T-helper 17 cell (primary cell): ENCODE measurements at places on chromosomes 12 and 14.

GRCh38 chr12:124786061-124786964 is 77.4 kb downstream of the SCARB1 start:
- DNase-seq = no peak

GRCh38 chr12:13976028-13976584 is 5.3 kb downstream of the GRIN2B start:
- no peak for DNase-seq

GRCh38 chr12:50099302-50100008 is 4.4 kb upstream of the GPD1 start:
- DNase-seq = no peak

DNA sequence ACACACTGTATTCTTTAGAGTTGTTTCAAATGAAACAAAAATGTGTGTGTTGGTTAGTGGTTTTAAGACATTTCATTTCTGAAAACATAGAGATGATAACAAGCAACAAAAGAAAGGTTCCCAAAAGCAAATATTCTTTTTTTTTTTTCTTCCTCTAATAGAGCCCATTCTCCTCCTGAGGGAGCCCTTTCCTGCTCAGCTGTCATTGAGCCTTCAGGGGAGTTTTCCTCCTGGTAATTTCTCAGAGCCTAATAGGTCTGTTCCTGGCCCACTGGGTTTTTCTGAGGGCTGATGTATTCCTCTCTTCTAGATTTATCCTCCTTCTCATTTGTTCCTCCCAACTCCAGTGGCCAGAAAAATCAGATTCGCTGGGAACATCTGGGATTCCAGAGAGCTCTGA is 654.5 kb downstream of the NOVA1 start:
- no peak for DNase-seq

DNA sequence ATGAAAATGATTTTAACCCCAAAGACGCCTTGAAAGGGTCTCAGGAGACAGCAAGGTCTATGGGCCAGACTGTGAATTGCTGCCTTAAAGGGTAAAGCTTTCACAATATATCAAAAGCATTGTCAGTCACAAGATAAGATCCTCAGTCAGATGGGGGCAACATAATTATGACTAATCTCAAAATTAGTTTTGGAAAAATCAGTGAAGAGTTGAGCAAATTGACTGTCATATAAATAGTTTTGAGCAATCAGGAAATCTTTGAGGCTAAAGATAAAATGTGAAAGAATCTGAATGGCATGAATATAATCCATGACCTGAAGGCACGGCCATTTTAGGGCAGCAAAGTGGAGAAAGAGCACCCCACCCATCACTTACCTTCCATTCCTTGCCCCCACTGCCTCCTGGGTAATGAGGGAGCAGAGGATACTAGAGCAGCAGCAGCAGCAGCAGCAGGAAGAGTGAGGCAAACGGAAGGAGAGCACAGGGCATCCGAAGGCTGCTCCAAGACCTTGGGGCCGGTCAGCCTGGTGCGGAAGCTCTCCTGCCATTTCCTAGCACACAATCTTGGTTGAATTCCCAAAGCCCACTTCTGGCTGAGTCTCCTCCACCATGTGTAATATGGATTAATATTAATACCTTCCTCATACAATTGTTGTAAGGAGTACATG is 7.0 kb downstream of the STON2 start:
- no peak for DNase-seq

DNA sequence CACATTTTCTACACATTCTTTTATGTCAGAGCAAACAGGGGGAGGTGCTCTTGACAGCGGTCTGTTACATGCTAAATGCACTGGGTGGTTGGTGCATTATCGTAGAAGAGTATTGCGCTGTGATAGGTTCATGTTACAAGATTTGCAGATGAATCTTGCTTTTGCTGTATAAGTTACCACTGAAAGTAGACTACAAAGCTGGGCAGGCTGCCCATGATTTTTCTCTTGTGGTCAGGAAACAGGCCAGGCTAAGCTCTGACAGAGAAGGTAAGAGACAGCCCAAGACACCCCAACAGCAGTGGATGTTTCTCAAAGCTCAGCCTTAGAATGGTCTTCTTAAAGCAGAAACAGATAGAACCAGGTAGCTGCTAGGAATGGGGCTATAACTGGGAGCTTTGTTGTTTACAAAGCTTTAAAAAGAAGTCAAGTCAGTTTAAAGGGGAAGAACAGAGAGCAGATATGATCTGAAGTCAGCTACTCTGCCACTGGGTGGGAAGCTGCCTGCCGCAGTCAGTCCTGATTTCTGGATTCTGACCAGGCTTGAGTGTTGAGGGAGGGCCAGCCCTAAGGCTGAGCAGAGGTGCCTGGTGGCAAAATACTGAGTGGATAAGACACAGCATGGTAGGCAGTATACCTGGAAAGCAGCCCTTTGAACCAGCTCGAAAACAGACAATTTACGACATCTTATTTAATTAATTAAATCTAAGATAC is 9.4 kb downstream of the KCNA1 start:
- DNase-seq = no peak
